Naive thymus-derived CD4-positive, alpha-beta T cell (primary cell): ENCODE measurements at places on chromosomes 11 and 22. TPM values are rescaled to one million over a fixed set of nuclear protein-coding genes. Genes with fewer than 3 reads are reported as not detected.

GRCh38 chr22:39685336-39686177 lies 115.0 kb downstream of the CACNA1I start:
- DNase-seq = no peak

MAP4K2 gene
- 63.0 TPM for polyA plus RNA-seq

DNA sequence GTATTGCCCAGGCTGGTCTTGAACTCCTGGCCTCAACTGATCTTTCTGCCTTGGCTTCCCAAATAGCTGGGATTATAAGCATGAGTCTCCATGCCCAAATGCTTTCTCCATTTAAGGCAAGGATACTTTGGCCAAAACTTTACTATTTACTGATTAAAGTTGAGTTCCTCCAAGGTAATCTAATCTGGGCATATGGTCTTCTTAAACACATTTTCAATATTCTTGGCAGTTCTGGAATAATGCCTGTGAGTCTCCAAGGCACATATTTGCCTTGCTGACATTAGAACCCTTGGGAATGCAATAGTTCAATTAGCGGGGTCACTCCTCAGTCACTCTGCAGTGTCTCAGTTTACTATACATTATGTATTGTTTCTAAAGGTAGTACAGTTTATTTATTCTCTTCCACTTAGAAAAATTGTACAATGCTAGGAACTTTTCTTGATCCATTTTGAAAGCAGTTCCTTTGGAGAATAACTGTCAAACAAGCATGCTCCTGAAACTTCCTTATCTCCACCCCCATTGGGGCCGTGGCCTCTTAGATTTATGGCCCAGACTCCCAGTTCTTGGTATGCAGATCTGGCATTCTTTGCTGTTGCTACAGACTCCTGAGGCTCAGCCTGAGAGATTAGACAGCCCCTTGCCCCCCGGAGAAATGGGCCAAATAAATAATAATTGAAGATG lies 13.1 kb upstream of the RAB38 start:
- no peak for DNase-seq

GRCh38 chr11:19953336-19953735 lies 206.9 kb downstream of the DBX1 start:
- no peak for DNase-seq

SOX10 gene
- not detected for polyA plus RNA-seq

DNA sequence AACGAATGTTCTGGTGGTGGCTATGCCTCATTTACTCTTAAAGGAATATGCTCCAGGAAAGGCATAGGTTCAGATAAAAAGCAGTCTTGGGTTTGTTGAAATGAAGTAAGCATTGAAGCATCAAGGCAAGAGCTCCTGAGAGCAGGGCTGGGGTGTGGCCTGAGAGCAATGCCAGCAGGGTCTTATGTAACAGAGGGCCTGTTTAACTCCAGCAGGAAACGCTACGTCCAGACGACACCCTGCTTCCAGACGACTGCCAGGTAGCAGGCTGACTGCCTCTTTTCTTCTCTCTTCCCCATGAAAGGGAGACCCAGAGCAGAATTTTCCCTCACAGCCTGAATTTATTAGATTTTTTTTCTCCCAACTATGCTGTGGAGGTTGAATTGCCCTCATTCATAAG lies 127.2 kb upstream of the SLC5A12 start:
- no peak for DNase-seq

DNA sequence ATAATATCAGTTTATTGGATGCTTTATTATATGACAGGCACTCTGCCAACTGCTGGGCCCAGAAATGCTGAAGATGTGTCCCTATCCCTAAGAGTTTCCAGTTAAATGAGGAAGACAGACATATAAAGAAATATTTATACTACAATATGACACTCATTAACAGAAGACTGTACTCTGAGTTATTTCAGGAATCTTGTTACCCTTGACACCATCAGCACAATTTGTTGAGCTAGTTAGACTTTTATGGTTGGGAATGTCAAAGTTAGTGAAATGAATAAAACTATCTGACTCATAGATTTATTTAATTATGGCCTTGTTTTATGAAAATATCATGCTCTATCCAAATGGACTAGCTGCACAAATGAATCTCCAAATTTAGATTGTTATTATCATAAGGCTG lies 25.6 kb upstream of the MSANTD4 start:
- no peak for DNase-seq

GRCh38 chr11:10459029-10459970 lies 4.2 kb downstream of the AMPD3 start:
- peak; percentile 73 for DNase-seq

DNA sequence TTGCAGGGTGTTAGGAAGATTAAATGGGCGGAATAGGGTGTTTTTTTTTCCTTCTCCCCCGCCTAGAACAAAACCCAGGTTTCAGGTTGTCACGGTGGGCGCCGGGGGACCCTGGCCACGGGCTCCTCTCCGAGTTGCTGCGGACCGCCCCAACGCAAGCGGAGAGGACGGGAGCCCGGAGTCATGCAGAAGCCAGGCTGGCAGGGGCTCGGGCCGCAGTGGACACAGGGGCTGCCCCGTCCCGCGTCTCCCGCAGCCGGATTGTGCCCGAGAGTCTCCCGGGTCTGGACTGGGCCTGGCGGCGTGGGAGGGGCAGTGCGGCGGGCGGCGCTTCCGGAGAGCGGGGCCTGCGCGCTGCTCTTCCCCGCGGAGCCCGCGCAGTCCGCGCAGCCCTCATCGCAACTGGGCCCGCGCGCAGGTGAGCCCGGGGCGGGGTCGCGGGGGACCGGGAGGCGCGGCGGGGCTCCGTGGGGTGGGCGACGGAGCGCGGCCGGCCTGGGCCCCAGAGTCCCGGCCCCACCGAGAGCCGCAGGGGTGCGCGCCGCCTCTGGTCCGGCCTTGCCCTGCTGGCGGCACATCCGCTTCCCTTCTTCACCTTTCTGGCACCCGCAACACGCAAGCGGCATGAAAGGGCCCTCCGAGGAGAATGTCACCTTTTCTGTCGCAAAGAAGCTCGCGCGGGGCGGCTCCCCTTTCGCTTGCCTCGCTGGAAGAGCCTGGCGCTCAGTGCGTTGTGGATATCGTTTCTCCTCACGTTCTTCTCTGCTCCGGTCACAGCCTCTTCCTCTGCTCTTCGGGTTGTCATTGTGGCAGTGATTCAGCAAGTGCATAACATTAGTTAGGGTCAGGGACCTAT lies at the start of gene TIRAP:
TSS of gene TIRAP (plus strand) at position 358 of the 856 bp plus-strand sequence. CDS start 7,802 bp downstream, outside the sequence.
- DNase-seq = peak; percentile 77

DNA sequence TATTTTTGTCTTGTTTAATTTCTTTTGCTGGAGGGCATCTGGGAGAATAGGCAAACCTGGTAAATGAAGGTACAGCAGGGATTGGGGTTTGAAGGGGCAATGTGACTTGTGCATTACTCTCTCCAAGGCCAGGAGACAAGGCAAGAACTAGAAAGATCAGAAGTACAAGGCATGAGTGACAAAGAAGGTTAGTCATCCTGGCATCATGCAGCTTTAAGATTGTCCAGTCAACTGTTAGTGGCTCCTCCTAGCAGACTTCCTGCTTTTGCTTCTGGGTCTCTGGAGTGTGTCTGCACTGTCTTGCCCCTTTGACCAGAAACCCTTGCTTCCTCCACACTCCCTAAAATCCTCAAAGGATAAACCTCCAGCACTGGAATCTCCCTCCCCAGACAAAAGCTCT lies 27.2 kb upstream of the GLYATL1 start:
- no peak for DNase-seq

DNA sequence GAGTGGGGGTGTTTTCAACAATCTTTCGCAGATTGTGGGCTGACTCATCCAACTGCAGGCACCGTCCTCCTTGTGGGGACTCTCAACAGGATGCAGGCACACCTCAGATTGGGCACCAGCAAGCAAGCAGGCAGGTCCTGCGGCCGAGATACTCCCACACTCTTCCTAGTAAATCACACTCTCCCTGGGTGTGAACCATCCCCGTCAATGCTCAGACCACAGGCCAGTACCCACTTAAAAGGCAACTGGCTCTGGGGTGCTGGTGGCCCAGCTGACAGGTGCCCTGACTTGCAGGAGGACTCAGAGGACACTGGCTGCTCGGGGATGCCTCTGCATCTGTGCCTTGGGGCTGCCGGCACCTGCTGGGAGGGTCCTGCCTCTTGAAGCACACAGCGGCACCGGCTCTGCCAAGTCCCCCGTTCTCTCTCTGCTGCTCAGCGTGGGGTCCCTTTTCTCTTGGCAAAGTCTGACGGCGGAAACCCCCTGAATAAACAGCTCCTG lies 282.5 kb downstream of the CTTN start:
- no peak for DNase-seq

MS4A13 gene
- not detected for polyA plus RNA-seq

DNA sequence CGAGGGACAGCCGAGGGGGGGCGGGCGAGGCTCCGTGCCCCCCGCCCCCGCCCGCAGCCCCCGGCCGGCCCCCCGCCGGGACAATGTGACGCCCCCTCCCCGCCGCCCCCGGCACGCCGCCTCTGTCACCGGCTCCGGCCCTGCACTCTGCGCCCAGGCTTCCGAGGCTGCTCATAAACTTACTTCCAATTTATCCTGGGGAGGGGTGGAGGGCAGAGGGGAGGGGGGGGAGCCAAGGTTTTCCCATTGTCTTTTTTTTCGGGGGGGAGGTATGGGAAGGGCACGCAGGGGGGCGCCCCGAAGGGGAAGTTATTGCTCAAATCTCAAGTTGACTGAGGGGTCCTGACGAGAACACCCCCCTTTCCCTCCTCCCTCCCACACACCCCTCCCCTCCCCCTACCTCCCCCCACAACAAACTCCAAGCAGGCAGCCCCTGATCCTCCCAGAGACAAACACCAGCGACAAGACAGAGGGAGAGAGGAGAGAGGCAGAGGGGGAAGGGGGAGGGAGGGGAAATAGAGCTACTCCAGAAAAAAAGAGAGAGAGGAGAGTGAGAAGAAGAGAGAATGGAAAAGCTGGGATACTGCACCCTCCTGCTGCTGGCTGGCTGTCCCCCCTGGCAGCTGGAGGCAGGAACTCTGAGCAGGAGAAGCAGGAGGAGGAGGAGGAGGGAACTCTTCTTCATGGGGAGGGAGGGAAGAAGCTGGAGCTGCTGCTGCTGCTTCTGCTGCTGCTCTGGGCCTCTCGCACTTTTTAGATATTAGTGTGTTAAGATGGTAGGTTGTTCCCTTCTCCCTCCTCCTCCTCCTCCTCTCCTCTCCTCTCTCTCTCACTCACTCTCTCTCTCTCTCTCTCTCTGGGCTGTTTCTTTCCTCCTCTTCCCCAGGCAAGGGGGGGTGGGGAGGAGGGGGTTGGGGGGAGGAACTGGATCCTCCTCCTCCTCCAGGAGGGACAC lies 631 bp downstream of the PHF21A start:
- DNase-seq = peak; percentile 54

PTPN5 gene
- not detected for polyA plus RNA-seq
